ENCODE measurements at places on chromosomes 4 and X.
A peak's percentile ranks its signal among the peaks of the same experiment; 100 is the strongest.

- DNase-seq: peak; percentile 8
Observed at GRCh38 chr4:7186031-7186430, 6.3 kb upstream of the SORCS2 start.

- DNase-seq: no peak
Observed at GRCh38 chr4:61489927-61490326, 289.8 kb downstream of the ADGRL3 start.

- DNase-seq: no peak
Observed at GRCh38 chr4:164614999-164615398, 138.9 kb upstream of the SMIM31 start.

DNA sequence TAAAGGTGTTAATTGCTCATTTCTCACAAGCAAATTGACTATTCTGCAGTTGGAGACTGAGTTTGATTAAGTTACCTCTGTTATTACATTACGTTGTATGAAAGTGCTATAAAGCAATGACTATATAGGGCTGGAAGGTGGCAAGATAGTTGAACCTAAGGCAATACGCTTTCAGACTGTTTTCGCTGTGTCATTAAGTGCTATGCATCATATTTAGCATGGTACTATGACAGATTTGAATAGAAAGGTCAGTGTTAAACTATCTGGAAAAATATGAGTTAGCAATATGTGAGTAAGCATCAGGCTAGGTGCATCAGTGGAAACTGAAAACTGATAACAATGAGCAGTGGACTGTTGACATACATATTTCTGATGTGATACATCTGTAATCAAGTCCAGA is 206.0 kb upstream of the ARHGAP24 start:
- no peak for DNase-seq

GRCh38 chr4:139457318-139457717 is 3.4 kb downstream of the RAB33B start:
- DNase-seq: peak; percentile 18

GRCh38 chr4:159562366-159562765 is 459.5 kb downstream of the RAPGEF2 start:
- DNase-seq: no peak

- DNase-seq: no peak
Observed at GRCh38 chrX:11103006-11103405, 8.1 kb upstream of the HCCS start.

DNA sequence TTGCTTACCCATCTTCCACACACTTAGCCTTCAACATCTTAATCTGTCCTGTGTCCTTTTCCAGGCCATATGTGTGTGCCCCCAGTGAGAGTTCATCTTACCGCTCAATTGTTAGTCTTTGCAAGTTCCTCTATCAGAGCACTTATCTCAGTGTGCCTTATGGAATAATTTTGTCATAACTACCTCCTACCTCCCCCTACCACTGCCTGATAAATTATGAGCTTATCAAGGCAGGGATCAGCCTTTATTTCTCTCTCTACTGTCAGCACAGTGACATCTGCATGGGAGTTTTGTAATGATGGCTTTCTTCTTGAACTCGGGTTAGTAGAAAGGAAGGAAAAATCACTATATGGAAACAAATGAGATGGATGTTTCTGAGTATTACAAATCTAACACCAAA is 53.2 kb downstream of the MTM1 start:
- DNase-seq: no peak

DNA sequence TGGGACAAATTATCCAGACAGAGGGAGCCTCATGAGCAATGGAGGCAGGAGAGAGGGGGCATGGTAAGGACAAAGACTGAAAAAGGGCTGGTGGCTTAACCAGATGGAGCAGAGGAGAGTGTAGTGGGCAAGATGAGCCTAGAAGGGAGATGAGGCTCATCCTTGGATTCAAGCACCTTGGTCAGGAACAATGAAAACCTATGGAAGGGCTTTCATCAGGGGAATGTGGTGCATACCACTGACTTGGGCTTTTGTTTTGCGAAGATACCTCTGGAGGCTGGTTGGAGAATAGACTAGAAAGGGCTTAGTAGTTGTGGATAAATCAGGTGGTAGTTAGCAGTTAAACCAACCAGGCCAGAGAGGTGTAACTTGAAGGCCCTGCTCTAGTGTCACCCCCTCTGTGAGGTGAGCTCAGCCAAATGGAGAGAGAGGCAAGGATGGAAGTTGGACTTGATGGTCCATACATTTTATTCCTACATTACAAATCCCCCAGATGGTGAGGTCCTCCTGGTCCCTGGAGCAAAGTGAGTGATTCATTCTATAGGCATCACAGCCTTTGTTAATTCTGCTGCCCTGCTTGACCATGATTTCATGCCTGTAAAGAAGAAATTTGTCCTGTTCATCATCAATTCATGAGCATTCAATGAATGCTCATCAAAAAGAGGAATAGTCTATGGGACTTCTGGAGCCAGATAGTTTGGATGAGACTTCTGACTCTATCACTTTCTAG is 264.8 kb upstream of the IGFBP7 start:
- DNase-seq: no peak

DNA sequence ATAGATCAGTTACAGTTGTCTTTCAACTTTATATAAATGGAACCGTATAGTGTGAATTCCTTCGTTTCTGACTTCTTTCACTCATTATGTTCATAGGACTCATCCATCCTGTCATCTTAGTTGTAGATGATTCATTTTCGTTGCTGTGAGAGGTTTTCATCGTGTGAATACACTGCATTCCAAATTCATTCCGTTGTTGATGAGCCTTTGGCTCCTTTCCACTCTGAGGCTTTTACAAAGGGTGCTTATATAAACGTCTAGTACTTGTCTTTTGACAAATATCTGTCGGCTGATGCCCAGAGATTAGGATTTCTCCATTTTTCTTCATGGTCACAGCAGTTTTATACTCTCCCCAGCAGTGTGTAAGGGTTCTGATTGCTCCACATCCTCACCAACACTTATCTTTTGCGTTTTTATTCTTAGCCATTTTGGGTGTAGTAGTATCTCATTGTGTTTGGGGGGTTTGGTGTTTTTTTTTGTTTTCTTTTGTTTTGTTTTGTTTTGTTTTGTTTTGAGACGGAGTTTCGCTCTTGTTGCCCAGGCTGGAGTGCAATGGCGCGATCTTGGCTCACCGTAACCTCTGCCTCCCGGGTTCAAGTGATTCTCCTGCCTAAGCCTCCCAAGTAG is 48.6 kb downstream of the LRP2BP start:
- no peak for DNase-seq

DNA sequence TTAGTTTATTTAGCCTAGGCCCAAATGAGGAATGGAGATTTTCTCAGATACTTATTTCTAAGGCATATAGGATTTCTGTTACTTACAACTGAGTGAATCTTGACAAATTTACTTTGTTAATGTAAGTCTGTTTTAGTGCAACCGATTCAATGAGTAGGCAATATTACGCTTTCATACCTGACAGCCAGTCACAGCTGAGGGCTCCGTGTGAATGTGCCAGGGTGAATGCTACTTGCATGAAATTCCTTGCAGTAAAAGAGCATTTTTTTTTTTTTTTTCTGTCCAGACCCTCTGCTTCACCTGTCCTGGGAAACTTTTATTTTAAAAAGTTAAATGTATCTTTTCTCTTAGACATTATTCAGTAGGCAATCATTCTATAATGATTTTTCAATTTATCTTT is 1100.0 kb downstream of the FAT4 start:
- DNase-seq: no peak

DNA sequence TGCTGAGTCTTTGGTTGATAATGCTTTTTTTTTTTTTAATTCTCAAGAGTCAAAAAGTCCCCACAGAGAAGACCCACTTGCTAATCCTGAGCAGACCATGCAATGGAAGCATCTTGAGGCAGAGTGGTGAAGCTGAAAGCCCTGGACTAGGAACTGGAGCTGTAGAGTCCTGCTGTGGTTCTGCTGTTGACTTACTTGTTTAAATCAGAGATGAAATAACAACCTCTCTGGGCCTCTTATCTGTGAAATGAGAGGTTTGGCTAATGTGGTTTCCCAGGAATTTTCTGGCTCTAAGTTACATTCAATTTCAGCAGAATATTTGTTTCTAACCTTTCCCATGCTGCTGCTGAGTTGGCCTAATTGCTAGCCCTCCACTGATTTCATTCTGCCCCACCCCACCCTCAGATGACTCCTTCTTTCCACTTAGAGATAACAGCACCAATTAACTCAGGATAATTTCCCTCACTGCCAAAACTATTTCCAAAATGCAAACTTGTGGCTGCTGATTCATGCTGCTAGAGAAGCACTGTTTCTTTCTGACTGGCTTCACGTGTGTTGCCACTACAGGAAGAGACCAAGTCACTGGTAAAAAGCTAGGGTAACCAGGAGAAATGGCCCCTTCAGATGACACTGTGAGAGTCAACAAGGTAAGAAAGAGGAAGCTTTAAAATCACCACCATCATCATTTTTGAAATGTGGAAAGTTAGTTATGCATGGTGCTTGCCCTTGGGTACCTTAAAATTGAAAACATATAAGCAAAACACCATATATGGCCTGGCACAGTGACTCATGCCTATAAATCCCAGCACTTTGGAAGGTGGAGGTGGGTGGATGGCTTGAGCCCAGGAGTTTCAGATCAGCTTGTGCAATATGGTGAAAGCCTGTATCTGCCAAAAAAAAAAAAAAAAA is 326.4 kb downstream of the DCHS2 start:
- no peak for DNase-seq

GRCh38 chr4:76166480-76166879 is 18.3 kb upstream of the NUP54 start:
- DNase-seq: no peak

GRCh38 chrX:65488495-65488894 is 46.1 kb downstream of the LAS1L start:
- no peak for DNase-seq

Data from NCI-H2081 (cell line).